Tibial nerve (tissue), 4 donors: ENCODE measurements at places on chromosomes 2 and 18. TPM values are rescaled to one million over a fixed set of nuclear protein-coding genes. Genes with fewer than 3 reads are reported as not detected.

DNA sequence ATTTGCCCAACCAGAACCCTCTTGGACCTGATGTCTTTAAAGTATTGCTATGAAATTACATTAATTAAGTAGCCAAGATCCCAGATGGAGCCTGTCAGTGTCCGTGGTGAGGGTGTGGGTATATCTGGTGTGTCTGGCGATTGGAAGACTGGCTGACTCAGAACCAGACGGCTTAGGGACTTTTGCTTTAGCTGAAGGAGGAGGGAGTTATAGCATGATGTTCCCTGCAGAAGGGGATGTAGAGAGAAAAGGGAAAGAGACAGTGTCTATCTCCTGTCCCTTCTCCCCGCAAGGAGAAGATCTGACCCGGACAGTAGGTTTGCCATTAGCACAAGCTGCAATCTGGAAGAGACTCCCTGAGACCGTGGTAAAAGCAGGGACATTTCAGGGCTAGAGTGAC is 60.6 kb downstream of the POU3F3 start:
- H3K4me1 ChIP-seq, result no peaks in the 10 kb centered on the region
- no peak overlapping the region for H3K27ac ChIP-seq
- H3K4me3 ChIP-seq, result no peak overlapping the region
- H3K36me3 ChIP-seq, result no peaks in the 10 kb centered on the region

The FBLN7 gene
- total RNA-seq, result 0.60 TPM

The IER3IP1 gene
- total RNA-seq, result 7.5 TPM

DNA sequence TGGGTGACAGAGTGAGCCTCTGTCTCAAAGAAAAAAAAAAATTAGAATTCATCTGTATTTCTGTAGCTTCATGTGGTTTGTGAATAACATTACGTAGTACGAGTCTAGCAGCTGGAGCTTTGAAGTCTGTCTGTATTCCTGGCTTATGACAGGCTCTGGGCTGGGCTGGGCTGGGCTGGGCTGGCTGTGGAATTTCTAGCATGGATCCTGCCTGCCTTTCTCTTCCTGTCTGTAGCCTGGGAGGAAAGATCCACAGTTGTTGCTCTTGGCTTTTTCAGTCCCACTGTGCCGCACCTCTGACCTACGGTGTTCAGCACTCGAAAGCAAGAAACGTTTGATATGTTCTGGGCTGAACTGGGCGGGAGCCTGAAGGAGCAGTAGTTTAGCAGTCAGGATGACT is 55.4 kb downstream of the BOLA3 start:
- no peaks in the 10 kb centered on the region for H3K27me3 ChIP-seq
- no peak for DNase-seq
- no peaks in the 10 kb centered on the region for H3K4me1 ChIP-seq
- H3K27ac ChIP-seq, result no peak overlapping the region
- no peaks in the 10 kb centered on the region for H3K36me3 ChIP-seq

DNA sequence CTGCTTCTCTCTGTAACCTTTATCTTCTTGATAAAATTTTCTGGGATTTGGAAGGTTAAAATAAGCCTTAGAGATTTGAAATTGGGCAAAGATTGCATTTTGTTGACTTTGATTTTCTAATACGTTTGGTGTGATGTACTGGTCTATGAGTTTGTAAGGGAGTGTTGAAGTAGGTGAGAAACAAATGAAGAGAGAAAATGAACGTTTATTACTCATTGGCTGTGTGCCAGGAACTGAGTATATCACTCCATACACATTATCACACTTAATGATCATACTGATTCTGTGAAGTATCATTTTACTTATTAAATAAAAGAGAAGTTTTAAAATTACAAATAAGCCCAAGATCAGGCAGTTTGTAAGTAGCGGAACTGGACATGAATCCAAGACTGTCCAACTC is 795.1 kb upstream of the ZEB2 start:
- no peaks in the 10 kb centered on the region for H3K27me3 ChIP-seq
- no peak overlapping the region for H3K4me3 ChIP-seq
- H3K27ac ChIP-seq, result no peak overlapping the region
- no peaks in the 10 kb centered on the region for H3K36me3 ChIP-seq
